ENCODE measurements at places on chromosomes 5 and 9. TPM values are rescaled to one million over a fixed set of nuclear protein-coding genes. Genes with fewer than 3 reads are reported as not detected.

- DNase-seq = peak; percentile 3
Measured at GRCh38 chr9:10612641-10613398, at the start of gene PTPRD. PTPRD (minus strand) TSS chr9:10613002.

GRCh38 chr9:16824545-16825330, 45.7 kb downstream of the BNC2 start:
- DNase-seq = peak; percentile 78

GRCh38 chr9:75431375-75431774, 343.1 kb downstream of the OSTF1 start:
- no peak for DNase-seq

LRRC19 gene
- total RNA-seq = not detected

CCDC192 gene
- total RNA-seq = not detected

- DNase-seq = no peak
Measured at GRCh38 chr9:119441338-119441737, 72.1 kb upstream of the BRINP1 start.

GRCh38 chr9:114929201-114929600, 1.2 kb downstream of the TNFSF8 start:
- DNase-seq = no peak

KIF4B gene
- under 0.01 TPM for total RNA-seq

IFNW1 gene
- total RNA-seq = not detected

DNA sequence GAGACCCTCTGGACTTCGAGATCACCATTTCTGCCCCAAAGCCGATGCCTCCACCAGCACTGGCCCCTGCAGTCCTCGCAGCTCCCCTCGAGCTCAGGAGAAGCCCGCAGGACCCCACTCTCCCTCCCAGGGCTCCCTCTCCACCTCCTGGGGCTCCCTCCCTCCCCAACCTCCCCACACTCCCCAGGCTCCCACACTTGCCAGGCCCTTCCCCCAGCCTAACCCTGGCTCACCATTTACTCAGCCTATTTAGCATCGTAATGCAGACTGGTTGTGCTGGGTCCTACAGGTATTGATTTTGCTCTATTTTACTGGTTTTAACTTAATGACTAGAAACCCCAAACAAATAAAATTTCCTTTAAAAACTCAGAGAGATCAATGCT, 23.7 kb upstream of the TMEM250 start:
- no peak for DNase-seq

FAM153A gene
- not detected for total RNA-seq

DNA sequence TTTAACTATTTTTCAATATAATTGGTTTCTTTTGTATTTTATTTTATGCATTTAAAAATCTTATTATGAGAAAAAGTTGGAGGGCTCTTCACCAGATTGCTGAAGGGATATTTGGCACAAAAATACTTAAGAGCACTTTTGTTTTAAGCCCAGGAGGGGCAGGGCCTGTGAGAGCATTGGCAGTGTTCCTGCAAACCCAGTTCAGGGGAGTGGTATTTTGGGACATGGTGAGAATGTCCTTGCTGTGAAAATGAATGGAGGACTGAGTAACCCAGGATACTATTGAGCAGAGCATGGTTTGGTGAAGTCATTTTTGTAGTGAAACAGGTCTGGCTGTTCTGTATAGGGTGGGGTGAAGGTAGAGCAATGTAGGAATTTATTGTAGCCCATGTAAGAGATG, 121.4 kb downstream of the KCTD16 start:
- no peak for DNase-seq

DNA sequence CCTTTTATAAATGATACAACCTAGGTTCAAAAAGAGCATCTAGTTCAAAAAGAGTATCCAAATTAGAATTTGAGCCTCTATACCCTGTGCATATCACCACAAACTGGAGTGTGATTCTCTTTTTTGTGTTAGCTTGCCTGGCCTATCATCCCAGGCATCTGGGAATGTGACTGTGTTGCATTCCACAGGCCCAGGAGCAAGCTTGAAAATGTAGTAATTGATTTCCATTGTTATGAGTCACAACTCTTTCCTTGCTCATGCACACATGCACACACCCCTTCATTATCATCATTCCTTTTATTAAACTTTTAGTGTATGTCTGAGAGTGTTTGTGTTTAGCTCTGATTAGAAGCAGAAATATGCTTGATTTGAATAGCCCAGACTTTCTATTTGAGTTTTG, 75.2 kb downstream of the FCHO2 start:
- DNase-seq = peak; percentile 58

DNA sequence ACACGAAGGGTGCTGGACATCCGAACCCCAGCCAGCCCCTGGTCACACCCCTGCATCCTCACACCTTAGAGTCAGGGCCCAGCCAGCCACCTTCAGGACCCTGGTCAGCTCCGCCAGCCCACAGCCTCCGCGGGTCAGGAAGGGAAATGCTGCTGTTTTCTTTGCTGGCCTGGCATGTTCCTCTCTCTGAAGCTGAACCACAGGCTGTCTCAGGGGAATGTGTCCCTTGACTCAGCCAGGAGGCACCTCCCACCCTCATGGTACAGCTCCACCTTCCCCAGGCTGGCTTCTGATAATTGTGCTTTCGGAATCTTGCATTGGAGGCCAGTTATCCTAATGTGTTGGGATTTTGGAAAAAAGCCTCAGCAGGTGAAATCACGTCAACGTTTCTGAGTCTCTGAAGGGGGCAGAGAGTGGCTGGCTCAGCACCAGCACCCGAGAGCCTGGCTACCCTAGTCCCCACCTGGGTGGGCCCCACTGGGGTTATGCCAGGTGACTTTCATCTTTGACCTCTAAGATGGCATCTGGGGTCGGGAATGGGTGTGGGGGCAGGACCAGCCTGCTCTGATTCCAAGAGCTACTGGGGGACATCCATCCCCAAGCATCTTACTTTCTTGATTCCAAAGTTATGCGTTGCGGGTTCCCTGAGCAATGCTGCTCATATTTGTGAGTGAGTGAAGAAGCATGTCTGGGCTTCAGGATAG, 9.8 kb upstream of the OLFM1 start:
- DNase-seq = peak; percentile 6

Measured in fibroblast of lung (primary cell).